ENCODE measurements at places on chromosomes 5 and 9.
A peak's percentile ranks its signal among the peaks of the same experiment; 100 is the strongest.

- H3K27ac ChIP-seq, result no peak overlapping the region
- DNase-seq, result no peak
- no peaks in the 10 kb centered on the region for H3K27me3 ChIP-seq
- peaks cover 25% of the 10 kb centered on the region for H3K36me3 ChIP-seq
- H3K4me3 ChIP-seq, result no peak overlapping the region
Observed at GRCh38 chr5:96903300-96903699, 27.0 kb downstream of the ERAP2 start.

DNA sequence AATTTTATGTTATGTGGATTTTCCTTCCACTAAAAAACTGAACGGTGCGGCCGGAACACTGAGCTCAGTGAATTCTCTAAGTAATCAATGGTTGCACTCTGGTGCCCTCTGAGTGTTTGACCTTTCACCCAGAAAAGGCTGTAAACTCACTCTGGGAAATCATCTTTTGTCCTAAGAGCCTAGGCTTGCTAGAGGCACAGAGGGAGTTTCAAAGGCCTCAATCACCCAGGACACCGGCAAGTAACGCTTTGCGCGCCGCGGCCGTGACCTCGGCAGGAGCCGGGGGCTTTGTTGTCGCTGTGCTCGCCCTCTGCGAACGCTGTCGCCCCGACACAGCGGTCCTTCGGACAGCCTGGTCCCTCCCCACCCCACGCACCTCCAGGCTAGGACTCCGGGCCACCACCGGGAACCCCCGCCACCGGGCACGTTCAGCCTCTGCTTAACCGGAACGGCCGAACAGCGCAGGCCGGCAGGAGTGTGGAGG, 703 bp downstream of the ISCA1 start:
- peak overlapping the region; percentile 88 for H3K4me3 ChIP-seq
- DNase-seq, result no peak
- H3K36me3 ChIP-seq, result no peaks in the 10 kb centered on the region
- H3K27ac ChIP-seq, result peak overlapping the region; percentile 97
- peaks cover 44% of the 10 kb centered on the region for H3K4me1 ChIP-seq
- no peaks in the 10 kb centered on the region for H3K27me3 ChIP-seq

DNA sequence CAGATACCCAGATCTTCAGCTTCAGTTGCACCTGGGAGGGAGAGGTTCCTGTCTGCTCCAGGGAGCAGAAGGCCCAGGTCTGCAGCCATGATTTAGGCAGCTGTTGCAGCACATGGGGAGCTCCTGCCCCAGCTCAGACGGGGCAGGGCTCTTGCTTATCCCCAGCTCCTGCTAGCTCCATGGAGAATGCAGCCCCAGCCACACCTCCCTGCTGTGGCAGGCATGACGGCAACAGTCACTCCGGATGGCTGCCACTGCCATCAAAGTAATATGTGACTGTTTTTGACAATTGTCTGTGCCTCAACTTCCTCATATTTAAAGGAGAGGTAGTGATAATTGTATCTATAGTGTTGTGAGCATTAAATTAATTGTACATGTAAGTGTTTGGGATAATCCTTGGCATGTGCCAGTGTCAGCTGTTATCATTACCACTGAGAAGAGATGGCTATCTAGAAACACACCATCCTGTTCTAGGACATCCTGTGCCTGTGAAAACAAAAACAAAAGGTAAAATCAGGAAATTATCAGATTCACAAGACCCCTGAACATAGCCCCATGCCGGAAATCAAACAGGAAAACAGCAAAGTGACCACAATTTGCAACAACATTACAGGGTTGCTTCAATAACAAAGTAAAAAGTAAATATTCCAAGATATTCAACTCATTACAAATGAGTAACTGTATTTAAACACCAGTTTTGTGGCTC, 1048.8 kb upstream of the ACO1 start:
- no peaks in the 10 kb centered on the region for H3K27me3 ChIP-seq
- no peak for DNase-seq

- no peak for DNase-seq
- H3K4me1 ChIP-seq, result no peaks in the 10 kb centered on the region
- H3K27ac ChIP-seq, result no peak overlapping the region
- no peak overlapping the region for H3K4me3 ChIP-seq
Observed at GRCh38 chr9:35594471-35594870, 10.6 kb upstream of the TESK1 start.

GRCh38 chr5:138753794-138754698, 821 bp downstream of the CTNNA1 start:
- peaks cover 44% of the 10 kb centered on the region for H3K4me1 ChIP-seq
- H3K27me3 ChIP-seq, result no peaks in the 10 kb centered on the region
- H3K4me3 ChIP-seq, result peak overlapping the region; percentile 94
- H3K27ac ChIP-seq, result peak overlapping the region; percentile 96

DNA sequence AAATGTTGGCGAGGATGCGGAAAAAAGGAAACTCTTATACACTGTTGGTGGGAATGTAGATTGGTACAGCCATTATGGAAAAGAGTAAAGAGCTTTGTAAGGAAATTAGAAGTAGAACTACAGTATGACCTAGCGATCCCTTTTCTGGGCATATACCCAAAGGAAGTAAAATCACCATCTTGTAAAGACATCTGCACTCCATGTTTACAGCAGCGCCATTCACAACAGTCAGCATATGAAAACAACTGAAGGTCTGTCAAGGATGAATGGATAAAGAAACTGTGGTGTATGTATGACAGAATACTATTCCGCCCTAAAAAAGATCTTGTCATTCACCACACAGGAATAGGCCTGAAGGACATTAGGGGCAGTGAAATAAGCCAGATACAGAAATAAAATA, 27.7 kb upstream of the SLC25A51 start:
- no peak for DNase-seq
- H3K27ac ChIP-seq, result no peak overlapping the region
- no peaks in the 10 kb centered on the region for H3K27me3 ChIP-seq
- H3K36me3 ChIP-seq, result no peaks in the 10 kb centered on the region
- peaks cover 18% of the 10 kb centered on the region for H3K4me1 ChIP-seq
- H3K4me3 ChIP-seq, result no peak overlapping the region

- H3K27me3 ChIP-seq, result no peaks in the 10 kb centered on the region
- no peak overlapping the region for H3K27ac ChIP-seq
- H3K4me1 ChIP-seq, result no peaks in the 10 kb centered on the region
- H3K4me3 ChIP-seq, result no peak overlapping the region
Observed at GRCh38 chr5:73393611-73394489, 54.7 kb downstream of the FOXD1 start.

- no peaks in the 10 kb centered on the region for H3K27me3 ChIP-seq
- no peak overlapping the region for H3K4me3 ChIP-seq
- no peak for DNase-seq
- H3K4me1 ChIP-seq, result peaks cover 14% of the 10 kb centered on the region
- no peaks in the 10 kb centered on the region for H3K36me3 ChIP-seq
Observed at GRCh38 chr9:125409217-125409636, 147.6 kb downstream of the GAPVD1 start.

DNA sequence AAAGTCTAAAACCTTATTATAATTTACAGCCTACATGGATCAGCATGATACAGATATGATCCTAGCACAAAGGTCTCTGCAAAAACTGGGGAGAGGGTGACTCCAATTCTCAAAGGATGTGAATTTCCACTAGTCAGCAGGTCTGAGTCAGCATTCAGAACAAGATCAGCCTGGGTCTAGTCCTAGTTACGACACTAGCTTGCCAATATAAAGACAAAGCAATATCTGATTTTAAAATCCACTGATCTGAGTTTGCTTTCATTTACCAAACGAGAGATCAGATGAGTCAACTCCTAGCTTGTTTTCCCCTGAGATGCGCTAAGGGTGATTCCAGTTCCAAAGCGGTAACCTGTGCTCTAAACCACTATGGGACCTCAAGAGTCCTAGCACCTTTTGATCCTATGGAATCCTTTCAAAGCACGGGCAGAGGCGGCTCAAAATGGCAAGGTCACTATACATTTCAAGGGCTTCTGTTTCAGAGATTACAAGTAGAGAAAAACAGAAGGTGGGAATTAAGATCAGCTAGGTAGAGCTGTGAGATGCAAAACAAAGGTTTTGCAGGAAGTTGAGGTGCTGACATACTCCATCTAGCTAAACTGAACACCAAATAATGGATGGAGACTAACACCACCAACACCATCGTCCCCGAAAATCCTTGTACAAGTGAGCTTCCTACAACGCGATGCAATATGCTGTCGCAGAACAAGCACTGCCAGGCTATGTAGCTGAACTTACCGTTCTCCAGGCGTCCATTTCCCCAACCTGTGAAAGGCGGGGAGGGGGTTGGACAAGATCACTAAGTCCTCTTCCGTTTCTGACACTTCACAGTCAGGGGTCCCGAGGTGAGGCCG, 906 bp downstream of the SLC25A51 start:
- H3K27me3 ChIP-seq, result no peaks in the 10 kb centered on the region
- peaks cover 30% of the 10 kb centered on the region for H3K4me1 ChIP-seq
- peaks cover 14% of the 10 kb centered on the region for H3K36me3 ChIP-seq
- peak overlapping the region; percentile 73 for H3K27ac ChIP-seq

DNA sequence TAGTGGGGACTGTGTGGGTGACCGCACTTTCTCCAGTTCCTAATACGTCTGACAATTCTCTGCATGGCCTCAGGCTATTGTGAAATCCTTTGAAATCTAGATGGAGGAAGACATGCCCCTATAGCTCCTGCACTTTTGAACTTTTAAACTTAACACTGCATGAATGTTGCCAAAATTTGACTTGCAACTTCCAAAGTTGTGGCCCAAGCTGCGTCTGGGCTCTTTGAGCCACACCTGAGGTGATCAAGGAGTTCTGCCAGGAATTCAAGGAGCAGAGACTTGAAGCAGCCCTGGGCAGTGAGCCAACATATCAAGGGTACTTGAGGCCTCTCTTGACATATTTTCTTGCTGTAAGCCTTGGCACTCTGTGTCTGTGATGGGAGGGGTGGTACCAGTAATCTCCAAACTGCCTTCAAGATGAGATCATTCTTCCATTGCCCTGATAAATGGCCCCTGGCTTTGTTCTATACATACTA, 1336.1 kb upstream of the CDH9 start:
- no peaks in the 10 kb centered on the region for H3K36me3 ChIP-seq
- no peak for DNase-seq
- no peaks in the 10 kb centered on the region for H3K4me1 ChIP-seq
- no peaks in the 10 kb centered on the region for H3K27me3 ChIP-seq
- no peak overlapping the region for H3K27ac ChIP-seq

- H3K36me3 ChIP-seq, result no peaks in the 10 kb centered on the region
- peak within 1 kb of the TSS; percentile 24 for H3K4me3 ChIP-seq
- peaks cover 8% of the 10 kb centered on the region for H3K4me1 ChIP-seq
- H3K27ac ChIP-seq, result no peak within 1 kb of the TSS
- H3K27me3 ChIP-seq, result peaks cover 9% of the 10 kb centered on the region
Observed at GRCh38 chr9:72149231-72149975, at the start of gene GDA. Gene GDA (plus strand): TSS chr9:72149440. CDS start chr9:72149560, 120 bp downstream.

DNA sequence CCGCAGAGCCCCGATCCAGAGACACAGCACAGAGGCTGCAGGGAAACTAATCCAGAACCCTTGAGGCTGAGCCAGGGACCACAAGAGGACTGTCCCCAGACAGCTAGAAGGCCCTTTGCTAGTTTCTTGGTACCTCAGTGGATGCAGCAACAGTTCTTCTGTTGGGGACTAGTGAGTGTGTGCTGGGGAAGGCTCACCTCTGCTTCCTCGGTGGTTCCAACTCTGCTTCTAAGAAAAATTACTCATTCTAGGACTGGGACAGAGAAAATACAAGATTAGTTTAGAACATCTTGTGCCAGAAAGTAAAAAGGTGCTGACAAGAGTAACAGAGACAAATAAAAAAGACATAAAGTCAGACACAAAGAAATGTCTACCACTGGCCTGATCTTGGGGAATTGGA, 19.5 kb upstream of the ZNF484 start:
- no peak for DNase-seq
- H3K36me3 ChIP-seq, result no peaks in the 10 kb centered on the region
- no peak overlapping the region for H3K4me3 ChIP-seq
- no peaks in the 10 kb centered on the region for H3K4me1 ChIP-seq
- no peaks in the 10 kb centered on the region for H3K27me3 ChIP-seq

DNA sequence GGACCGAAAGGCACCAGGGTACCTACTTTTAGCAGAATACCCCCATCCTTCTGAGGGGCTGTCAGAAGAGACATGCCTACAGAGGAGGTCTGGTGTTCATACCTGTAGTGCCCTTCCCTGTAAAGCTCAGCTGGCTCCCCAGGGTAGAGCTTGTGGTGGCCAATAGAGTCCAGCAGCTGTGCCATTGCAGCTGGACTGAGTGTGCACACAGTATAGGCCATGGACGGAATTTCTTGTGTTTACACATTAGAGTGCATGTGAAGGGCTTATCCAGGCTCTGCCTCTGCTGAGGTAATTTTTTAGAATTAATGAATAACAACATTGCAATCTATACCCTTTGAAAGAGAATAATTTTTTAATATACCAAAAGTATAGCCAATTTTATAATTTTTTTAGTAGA, 191.0 kb downstream of the ZSWIM6 start:
- H3K27me3 ChIP-seq, result no peaks in the 10 kb centered on the region
- peaks cover 6% of the 10 kb centered on the region for H3K36me3 ChIP-seq
- no peak overlapping the region for H3K4me3 ChIP-seq
- no peaks in the 10 kb centered on the region for H3K4me1 ChIP-seq
- H3K27ac ChIP-seq, result no peak overlapping the region

- no peak overlapping the region for H3K4me3 ChIP-seq
- H3K4me1 ChIP-seq, result no peaks in the 10 kb centered on the region
- no peaks in the 10 kb centered on the region for H3K27me3 ChIP-seq
- peaks cover 15% of the 10 kb centered on the region for H3K36me3 ChIP-seq
- no peak for DNase-seq
- no peak overlapping the region for H3K27ac ChIP-seq
Observed at GRCh38 chr9:125959951-125960619, 212.9 kb downstream of the PBX3 start.

DNA sequence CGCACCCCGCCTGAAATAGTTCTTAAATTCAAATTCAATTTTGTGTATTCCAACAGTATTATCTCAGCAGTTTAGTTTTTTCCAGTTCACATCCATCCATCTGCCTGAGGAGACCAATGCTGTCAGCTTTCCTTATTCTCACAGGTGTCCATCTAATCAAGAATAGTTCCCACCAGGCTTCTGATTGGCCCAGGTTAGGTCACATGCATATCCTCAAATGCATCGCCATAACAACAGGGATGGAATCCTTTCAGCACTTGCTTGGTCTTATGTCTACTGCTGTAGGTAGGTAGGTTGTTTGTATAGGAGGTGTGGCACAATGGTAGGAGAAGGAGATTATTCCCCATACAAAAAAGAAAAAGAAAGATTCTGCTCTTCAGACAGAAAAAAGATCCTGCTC, 91.2 kb downstream of the UBE2R2 start:
- H3K36me3 ChIP-seq, result peaks cover 6% of the 10 kb centered on the region
- peaks cover 24% of the 10 kb centered on the region for H3K4me1 ChIP-seq
- DNase-seq, result no peak
- H3K27ac ChIP-seq, result no peak overlapping the region
- no peak overlapping the region for H3K4me3 ChIP-seq

GRCh38 chr5:122877518-122877917, 32.1 kb downstream of the SNX24 start:
- no peaks in the 10 kb centered on the region for H3K27me3 ChIP-seq
- DNase-seq, result no peak
- H3K36me3 ChIP-seq, result no peaks in the 10 kb centered on the region

DNA sequence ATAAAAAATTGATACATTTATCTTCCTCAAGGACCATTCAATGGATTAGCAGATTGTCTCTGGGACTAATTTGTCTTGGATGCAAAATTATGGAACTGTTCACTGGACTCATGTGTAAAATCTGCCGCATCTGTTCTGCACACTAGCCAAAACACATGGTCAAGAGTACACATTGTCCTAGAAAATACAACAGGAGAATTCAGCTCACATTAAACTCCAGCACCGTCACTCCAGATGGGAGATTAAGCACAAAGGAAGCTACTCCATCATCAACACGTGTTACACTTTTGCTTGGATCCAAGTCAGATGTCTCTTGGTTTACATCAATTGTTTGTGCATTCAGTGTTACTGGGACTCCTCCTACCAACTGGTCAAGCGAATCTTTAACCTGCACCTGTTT, 28.8 kb downstream of the C5 start:
- no peaks in the 10 kb centered on the region for H3K4me1 ChIP-seq
- no peaks in the 10 kb centered on the region for H3K36me3 ChIP-seq
- H3K4me3 ChIP-seq, result no peak overlapping the region
- DNase-seq, result no peak
- H3K27me3 ChIP-seq, result no peaks in the 10 kb centered on the region
